ENCODE measurements at places on chromosomes 6 and 20. TPM values are rescaled to one million over a fixed set of nuclear protein-coding genes. Genes with fewer than 3 reads are reported as not detected.

SLC22A3 gene
- not detected for total RNA-seq

GTF2H4 gene
- 29.8 TPM for total RNA-seq

ZBP1 gene
- 10.5 TPM for total RNA-seq

TOP1 gene
- total RNA-seq: 80.9 TPM

GSTA3 gene
- not detected for total RNA-seq

TGM3 gene
- not detected for total RNA-seq

HTR1E gene
- not detected for total RNA-seq

SLC25A27 gene
- not detected for total RNA-seq

DEFB132 gene
- not detected for total RNA-seq

LY6G5C gene
- 5.4 TPM for total RNA-seq

PI16 gene
- 0.16 TPM for total RNA-seq

FNDC11 gene
- total RNA-seq: 0.66 TPM

ALDH8A1 gene
- total RNA-seq: 2.7 TPM

PSMA7 gene
- total RNA-seq: 321 TPM

GRIK2 gene
- total RNA-seq: not detected

SLC17A1 gene
- total RNA-seq: not detected

DEFB124 gene
- total RNA-seq: not detected

ESR1 gene
- total RNA-seq: 0.23 TPM

WFDC12 gene
- not detected for total RNA-seq

ISM1 gene
- total RNA-seq: 3.0 TPM

HTR1B gene
- not detected for total RNA-seq

GLP1R gene
- not detected for total RNA-seq

DOK5 gene
- total RNA-seq: 0.27 TPM

PAK5 gene
- not detected for total RNA-seq

FGD2 gene
- 2.0 TPM for total RNA-seq

EFHC1 gene
- total RNA-seq: 1.0 TPM

DDR1 gene
- total RNA-seq: 8.7 TPM

SYNDIG1 gene
- not detected for total RNA-seq

SEL1L2 gene
- not detected for total RNA-seq

MMP24 gene
- not detected for total RNA-seq

PRDM13 gene
- total RNA-seq: not detected

MYLK4 gene
- total RNA-seq: 0.36 TPM

EEF1A2 gene
- total RNA-seq: 0.45 TPM

ZNF831 gene
- total RNA-seq: 6.6 TPM

MYBL2 gene
- 102 TPM for total RNA-seq

IL17F gene
- not detected for total RNA-seq

FAXC gene
- total RNA-seq: not detected

MUCL3 gene
- not detected for total RNA-seq

MAS1 gene
- not detected for total RNA-seq

TINAG gene
- not detected for total RNA-seq

DDO gene
- total RNA-seq: not detected

BMP7 gene
- not detected for total RNA-seq

AKAP7 gene
- total RNA-seq: 5.5 TPM

EMILIN3 gene
- total RNA-seq: not detected

CLPSL2 gene
- total RNA-seq: not detected

SMIM8 gene
- total RNA-seq: 7.3 TPM

SLC35D3 gene
- total RNA-seq: not detected

KCNK15 gene
- not detected for total RNA-seq

LIME1 gene
- total RNA-seq: 193 TPM

CLDN20 gene
- not detected for total RNA-seq
